ENCODE measurements at places on chromosomes 6 and 20. TPM values are rescaled to one million over a fixed set of nuclear protein-coding genes. Genes with fewer than 3 reads are reported as not detected.

Gene HM13
- total RNA-seq = 122 TPM

Gene HLA-DOB
- 41.7 TPM for total RNA-seq

Gene SLC32A1
- not detected for total RNA-seq

Gene PNPLA1
- total RNA-seq = 1.5 TPM

GRCh38 chr6:114157848-114158247 is 185.0 kb downstream of the HS3ST5 start:
- H3K27me3 ChIP-seq = no peaks in the 10 kb centered on the region
- no peaks in the 10 kb centered on the region for H3K4me1 ChIP-seq
- no peaks in the 10 kb centered on the region for H3K36me3 ChIP-seq
- H3K4me3 ChIP-seq = no peak overlapping the region

DNA sequence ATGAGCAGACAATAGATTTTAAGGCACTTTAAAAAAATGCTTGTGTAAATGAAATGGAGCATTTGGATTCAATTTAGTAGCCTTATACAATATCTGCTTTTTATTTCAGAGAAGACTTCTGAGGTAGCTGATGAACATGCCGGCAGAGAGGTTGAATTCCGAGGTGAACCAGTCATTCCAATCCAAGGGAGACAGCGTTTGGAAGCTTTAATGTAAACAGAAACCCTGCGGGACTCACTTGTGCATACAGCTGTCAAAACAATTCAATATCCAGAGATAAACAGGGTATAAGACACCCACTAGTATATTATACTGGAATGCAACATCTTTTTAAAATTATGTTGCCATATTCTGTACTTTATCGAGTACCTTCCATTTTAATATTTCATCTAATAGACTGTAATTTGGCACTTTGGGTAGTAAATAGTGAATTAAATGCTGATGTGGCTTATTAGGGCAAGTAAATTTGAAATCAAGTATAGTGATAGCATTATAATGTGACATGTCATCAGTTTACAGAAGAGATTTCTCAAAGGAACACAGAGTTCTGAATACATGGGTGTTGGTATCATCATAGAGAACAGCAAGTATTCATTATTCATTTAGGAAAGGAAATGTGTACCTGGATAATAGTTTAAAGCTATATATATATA is 347.7 kb downstream of the PRKN start:
- H3K27ac ChIP-seq = no peak overlapping the region
- H3K4me1 ChIP-seq = no peaks in the 10 kb centered on the region
- H3K27me3 ChIP-seq = no peaks in the 10 kb centered on the region
- no peaks in the 10 kb centered on the region for H3K36me3 ChIP-seq
- no peak for DNase-seq

DNA sequence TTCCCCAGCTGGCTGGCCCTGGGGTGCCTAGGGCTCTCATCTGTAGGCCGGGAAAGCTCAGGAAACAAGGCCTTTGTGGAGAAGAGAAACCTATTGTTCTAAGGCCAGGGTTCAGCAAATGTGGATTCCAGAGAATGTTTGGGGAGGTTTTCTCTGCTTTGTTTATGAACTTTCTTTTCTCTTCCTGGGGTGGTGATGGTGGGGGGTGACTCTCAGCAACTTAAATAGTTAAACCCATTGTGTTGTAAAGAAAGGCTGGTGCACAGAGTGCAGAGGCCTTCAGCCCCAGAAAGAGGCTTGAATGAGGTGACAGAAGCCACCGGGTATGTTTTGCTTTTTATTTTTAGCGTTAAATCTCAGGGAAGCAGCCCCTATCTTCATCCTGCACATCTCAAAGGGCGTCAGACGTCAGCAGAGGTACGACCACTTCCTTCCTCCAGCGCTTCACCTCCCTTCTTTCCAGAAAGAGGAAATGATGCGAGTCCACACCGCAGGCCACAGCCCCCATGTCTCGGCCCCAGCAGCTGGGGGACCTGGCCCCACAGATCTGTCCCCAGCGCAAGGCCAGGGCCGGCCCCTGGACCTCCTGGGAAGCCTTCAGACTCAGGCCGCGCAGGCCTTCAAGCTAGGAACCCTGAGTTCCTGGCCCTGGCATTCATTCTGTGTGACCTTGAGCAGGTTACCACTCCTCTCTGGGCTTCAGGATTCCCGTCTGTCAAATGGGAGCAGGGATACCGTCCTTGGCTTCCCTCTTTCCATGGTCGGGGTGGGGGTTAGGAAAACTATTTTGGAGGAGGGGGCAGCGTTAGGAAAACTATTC is 605 bp upstream of the PPP1R16B start:
- H3K36me3 ChIP-seq = no peaks in the 10 kb centered on the region
- peak overlapping the region; percentile 95 for H3K4me3 ChIP-seq
- H3K4me1 ChIP-seq = peaks cover 59% of the 10 kb centered on the region

GRCh38 chr6:5994234-5994998 is 12.3 kb downstream of the NRN1 start:
- H3K27me3 ChIP-seq = peaks cover 71% of the 10 kb centered on the region
- no peak overlapping the region for H3K4me3 ChIP-seq
- H3K27ac ChIP-seq = no peak overlapping the region
- H3K4me1 ChIP-seq = peaks cover 26% of the 10 kb centered on the region

- peaks cover under 1% of the 10 kb centered on the region for H3K27me3 ChIP-seq
- H3K4me3 ChIP-seq = no peak overlapping the region
- H3K4me1 ChIP-seq = peaks cover 59% of the 10 kb centered on the region
- H3K36me3 ChIP-seq = peaks cover 40% of the 10 kb centered on the region
These were observed 2.9 kb downstream of the RXRB start for GRCh38 chr6:33197431-33198048.

- H3K4me3 ChIP-seq = peak overlapping the region; percentile 52
- peaks cover 20% of the 10 kb centered on the region for H3K4me1 ChIP-seq
- DNase-seq = no peak
- peaks cover 69% of the 10 kb centered on the region for H3K27me3 ChIP-seq
These were observed 5.0 kb downstream of the VSX1 start for GRCh38 chr20:25076731-25077609.

GRCh38 chr6:167739721-167740475 is 86.8 kb upstream of the AFDN start:
- H3K27ac ChIP-seq = no peak overlapping the region
- no peak overlapping the region for H3K4me3 ChIP-seq
- peaks cover 3% of the 10 kb centered on the region for H3K4me1 ChIP-seq
- no peaks in the 10 kb centered on the region for H3K36me3 ChIP-seq
- DNase-seq = peak; percentile 56

GRCh38 chr6:85660181-85660611 is 17.5 kb upstream of the SYNCRIP start:
- H3K27me3 ChIP-seq = no peaks in the 10 kb centered on the region
- H3K4me1 ChIP-seq = no peaks in the 10 kb centered on the region
- no peak overlapping the region for H3K4me3 ChIP-seq
- DNase-seq = no peak
- H3K27ac ChIP-seq = no peak overlapping the region

- no peak for DNase-seq
- H3K4me1 ChIP-seq = peaks cover 5% of the 10 kb centered on the region
- H3K36me3 ChIP-seq = no peaks in the 10 kb centered on the region
- no peaks in the 10 kb centered on the region for H3K27me3 ChIP-seq
- H3K4me3 ChIP-seq = no peak overlapping the region
These were observed 179.4 kb upstream of the OLIG3 start for GRCh38 chr6:137673603-137674002.

DNA sequence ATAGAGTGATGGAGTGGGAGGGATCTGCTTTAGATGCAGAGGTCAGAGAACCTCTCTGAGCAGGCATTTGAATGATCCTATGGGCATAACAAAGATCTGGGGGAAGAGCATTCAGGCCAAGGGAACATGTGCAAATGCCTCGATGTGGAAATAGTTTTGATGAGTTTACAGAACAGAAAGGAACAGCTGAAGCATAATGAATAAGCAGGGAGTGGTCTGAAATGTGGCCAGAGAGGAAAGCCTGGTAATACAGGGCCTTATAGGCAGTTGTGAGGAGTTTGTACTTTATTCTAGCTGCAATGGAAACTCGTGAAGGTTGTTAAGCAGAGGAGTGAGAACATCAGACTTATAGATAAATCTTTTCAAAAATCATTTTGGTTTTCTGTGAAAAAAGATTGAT is 33.0 kb upstream of the ME1 start:
- no peak for DNase-seq
- H3K27ac ChIP-seq = no peak overlapping the region
- no peaks in the 10 kb centered on the region for H3K27me3 ChIP-seq
- no peaks in the 10 kb centered on the region for H3K36me3 ChIP-seq
- H3K4me3 ChIP-seq = no peak overlapping the region

GRCh38 chr6:1767481-1768246 is 157.9 kb downstream of the FOXC1 start:
- no peak overlapping the region for H3K27ac ChIP-seq
- no peaks in the 10 kb centered on the region for H3K27me3 ChIP-seq
- no peak for DNase-seq

DNA sequence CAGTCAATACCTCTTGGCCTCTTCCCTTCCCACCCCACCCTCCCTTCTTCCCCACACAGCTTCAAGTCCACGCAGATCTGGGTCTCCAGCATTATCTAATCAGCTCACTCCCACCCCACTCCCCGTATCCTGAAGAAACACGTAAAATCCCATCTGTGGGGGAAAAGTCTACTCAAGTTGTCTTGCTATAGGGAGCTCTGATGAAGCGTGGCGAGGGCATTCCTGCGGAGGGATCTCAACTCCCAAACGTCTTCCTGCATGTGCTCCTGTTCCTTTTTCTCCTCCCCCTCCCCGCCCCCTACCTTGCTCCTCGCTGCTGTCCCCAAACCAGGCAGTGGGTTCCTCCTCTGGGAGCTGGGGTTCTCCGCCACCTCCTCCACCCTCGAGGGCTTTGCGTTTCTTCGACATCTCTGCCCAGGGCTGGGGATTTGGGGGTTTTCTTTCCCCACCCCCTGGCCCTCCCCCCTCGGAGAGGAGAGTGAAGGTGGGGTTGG is 181.8 kb downstream of the TBXT start:
- no peaks in the 10 kb centered on the region for H3K36me3 ChIP-seq
- H3K27ac ChIP-seq = no peak overlapping the region

DNA sequence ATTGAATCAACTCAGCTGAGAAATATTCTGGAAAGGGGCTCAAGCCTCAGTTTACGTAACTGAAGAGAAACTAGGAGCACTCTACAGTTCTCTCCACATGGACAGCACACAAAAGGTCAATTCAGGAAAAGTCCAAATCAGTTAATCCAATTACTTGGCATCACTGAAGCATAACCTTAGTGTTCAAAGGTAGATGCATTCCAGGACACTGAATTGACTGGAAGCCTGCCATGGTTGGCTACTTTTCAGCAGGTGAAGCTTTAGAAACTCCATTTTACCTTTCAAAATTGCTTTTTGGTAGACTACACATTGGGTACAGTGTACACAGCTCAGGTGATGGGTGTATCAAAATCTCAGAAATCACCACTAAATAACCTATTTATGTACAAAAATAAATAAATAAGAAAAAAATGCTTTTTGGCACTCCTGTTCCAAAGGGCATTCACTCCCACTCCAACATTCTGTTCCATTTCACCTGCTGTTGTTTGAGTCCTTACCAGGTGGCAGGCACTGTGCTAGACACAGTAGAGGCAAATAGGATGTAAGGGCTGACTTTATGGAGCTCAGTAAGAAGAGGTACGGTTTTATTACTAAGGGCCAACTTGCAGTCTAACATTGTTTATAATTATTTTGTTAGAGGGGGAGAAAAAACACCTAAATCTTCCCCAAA is 153.4 kb downstream of the FAXC start:
- H3K4me3 ChIP-seq = no peak overlapping the region
- H3K27me3 ChIP-seq = no peaks in the 10 kb centered on the region
- H3K4me1 ChIP-seq = no peaks in the 10 kb centered on the region
- no peak overlapping the region for H3K27ac ChIP-seq
